ENCODE measurements at places on chromosomes 6 and 20. TPM values are rescaled to one million over a fixed set of nuclear protein-coding genes. Genes with fewer than 3 reads are reported as not detected.

The PCMT1 gene
- 136 TPM for total RNA-seq

The KCTD20 gene
- 37.5 TPM for total RNA-seq

The SCRT2 gene
- total RNA-seq: not detected

The CD40 gene
- total RNA-seq: 4.4 TPM

The TULP1 gene
- not detected for total RNA-seq

The ABHD16B gene
- not detected for total RNA-seq

The VSX1 gene
- not detected for total RNA-seq

The SPATS1 gene
- total RNA-seq: not detected

The KCNQ2 gene
- not detected for total RNA-seq

The AK9 gene
- total RNA-seq: 1.3 TPM
